ENCODE measurements at places on chromosomes 11 and 22.

DNA sequence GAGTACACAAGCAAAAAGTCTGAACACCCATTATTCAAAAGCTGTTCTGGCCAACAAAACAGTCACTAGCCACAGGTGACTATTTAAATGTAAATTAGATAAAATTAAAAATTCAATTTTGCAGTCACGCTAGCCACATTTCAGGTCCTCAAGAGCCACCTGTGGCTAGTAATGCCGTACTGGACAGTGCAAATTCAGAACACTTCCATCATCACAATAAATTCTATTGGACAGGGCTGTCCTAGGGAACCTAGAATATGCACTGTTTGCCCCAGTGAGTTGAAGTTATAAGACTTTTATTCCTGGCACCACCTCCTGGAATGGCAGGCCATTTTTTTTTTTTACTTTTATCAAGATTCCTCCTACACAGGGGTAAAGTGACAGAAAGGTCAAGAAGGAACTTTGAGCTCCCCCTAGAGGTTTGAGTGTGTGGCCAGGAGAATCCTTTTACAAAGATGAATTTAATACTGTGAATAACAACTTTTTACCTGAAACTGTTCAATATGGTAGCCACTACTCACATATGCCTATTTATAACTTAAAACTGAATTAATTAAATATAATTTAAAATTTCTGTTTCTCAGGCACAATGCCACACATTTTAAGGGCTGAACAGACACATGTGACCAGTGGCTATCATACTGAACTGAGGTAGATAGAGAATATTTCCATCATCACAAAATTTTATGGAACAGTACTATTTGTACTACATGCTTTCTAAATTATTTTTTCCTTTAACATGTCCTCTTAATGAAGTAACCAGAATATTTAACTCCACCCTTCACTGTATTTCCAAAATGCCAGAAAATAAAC is 6.5 kb downstream of the MSANTD2 start:
- DNase-seq: no peak

DNA sequence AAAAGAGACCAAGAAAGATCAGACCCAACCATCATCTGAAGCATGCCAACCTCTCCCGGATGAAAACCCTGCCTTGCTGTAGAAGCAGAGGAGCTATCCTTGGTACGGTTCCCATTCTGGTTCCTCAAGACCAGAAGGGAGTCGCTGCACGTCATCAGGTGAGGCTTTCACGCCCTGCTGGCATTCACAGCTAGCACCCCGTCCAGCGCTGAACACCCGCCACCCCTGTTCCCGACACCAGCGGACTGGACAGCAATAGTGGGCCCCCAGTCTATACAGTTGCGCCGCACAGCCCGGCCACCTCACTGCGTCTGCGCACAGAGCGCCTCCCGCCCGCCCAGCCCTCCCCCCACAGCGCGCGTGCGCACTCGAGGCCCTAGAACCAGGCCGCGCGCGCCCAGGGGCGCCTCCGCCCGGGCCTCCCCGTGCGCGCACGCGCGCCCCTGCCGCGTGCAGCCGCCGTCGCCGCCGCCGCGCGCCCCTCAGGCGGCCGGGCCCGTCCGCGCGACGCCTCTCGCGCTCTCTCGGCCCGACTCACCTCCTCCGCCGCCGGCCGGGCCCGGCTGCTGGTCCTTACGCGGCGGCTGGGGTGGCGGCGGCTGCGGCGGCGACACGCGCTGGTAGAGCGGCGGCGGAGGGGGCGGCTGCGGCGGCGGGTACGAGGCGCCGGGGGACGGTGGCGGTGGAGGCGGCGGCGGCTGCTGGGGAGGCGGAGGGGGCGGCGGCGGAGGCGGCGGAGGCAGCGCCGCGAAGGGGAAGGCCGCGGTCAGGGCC is 706 bp downstream of the SF1 start:
- peak; percentile 43 for DNase-seq

DNA sequence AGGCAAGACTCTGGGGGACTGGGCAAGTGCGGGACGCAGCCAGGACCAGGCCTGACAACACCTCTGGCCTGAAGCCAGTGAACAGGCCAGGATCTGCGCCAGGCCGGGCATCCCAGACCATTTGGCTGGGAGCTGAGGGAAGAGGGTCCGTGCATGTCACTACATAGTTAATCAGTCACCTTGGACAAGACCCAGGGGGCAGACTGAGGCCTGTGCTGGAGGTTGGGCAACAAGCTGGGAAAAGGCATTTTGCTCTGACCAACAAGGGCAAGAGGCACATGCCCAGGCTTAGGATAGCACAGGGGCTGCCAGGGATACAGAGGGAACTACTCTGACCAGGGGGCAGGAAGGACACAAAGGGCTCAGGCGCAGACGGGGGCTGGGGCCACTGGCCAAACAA is 7.0 kb upstream of the CHADL start:
- no peak for DNase-seq

- DNase-seq: no peak
Measured at GRCh38 chr22:42742940-42743339, 22.3 kb upstream of the A4GALT start.

DNA sequence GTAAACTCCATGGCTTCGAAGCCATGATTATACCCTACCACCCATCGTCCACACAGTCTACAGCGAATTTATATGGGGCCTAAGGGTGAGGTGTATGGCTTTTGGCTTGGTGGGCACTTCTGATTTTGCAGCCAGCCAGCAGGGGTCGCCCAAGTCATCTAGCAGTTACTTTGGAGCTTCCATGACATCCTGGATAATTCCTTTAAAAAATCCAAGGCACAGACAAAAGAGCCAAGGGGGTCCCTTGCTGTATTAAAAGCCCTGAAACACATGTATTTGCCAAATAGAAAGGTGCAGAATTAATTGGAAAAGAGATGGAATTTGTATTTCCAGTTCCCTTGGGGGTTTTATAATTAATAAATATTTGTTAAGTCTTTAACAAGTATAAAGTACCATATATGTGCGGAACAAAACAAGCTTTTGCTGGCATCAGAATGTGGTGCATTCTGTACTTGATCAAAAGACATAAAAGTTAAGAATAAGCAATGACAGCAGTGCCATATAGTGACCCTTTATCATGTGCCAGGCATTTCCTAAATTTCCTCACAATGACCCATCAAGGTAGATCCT is 132.8 kb upstream of the PITPNB start:
- no peak for DNase-seq

DNA sequence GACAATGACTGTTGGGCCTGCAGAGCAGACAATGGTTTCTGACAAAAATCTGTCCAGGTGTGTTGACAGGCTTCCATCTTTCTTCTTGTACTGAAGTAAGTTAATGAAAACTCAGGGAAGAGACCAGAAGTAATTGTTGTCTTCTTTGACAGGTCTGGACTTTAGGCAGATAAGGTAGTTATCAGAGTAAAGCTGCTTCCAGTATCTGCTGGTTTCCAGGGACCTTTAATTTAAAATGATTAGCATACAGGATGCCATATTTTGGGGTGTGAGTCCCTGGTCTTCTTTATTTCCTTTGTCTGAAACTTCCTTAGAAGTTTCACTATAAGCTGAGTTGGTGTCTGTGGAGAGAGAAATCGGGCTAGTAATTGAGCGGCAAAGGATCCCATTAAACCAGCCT is 1.4 kb downstream of the TMX2 start:
- no peak for DNase-seq

DNA sequence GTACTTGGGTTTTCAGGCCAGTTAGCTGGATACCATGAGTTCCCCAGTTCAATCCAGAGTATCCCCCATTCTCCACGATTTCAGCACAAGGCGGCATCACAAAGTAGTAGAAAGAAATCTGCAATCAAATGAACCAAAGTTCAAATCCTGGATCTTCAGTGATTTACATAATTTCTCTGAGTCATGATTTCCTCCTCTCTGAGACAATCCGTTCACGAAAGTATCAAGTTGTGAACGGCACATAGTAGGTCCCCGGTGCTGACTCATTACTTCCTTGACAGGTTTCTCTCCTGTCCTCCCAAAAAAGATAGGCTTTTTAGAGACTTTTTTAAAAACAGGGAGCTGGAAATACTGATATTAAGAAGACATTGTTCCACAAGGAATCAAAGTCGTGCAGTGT is 69.1 kb upstream of the AKIP1 start:
- DNase-seq: no peak

Data from esophagus squamous epithelium (tissue), 5 donors.